ENCODE measurements at places on chromosomes 1 and 21. TPM values are rescaled to one million over a fixed set of nuclear protein-coding genes. Genes with fewer than 3 reads are reported as not detected.

DNA sequence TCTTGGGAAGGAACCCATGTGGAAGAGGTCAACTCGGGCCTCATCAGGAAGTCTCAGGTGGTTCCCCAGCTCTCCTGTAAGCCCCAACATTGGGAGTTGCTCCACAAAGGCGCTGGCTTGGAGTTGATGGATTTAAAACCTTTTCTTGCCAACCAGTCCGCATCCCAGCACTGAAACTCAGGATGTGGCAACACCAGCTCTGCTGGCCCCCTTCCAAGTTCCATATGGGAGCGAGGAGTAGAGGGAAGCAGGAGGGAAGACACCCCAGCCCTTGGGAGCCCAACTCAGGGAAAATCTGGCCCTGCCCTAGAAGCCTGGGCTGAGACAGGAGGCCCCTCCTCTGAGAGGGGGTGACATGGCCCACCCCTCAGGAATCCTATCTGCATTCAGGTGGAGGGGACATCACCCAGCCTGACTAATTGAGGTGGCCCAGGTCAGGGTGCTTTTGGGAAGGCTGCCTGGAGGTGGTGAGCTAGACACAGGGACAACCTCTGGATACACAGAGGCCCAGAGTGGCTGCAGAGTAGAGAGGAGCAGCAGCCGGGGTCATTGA, 33.1 kb upstream of the DMBX1 start:
- DNase-seq: no peak

Gene PLA2G2A
- 13.0 TPM for total RNA-seq

DNA sequence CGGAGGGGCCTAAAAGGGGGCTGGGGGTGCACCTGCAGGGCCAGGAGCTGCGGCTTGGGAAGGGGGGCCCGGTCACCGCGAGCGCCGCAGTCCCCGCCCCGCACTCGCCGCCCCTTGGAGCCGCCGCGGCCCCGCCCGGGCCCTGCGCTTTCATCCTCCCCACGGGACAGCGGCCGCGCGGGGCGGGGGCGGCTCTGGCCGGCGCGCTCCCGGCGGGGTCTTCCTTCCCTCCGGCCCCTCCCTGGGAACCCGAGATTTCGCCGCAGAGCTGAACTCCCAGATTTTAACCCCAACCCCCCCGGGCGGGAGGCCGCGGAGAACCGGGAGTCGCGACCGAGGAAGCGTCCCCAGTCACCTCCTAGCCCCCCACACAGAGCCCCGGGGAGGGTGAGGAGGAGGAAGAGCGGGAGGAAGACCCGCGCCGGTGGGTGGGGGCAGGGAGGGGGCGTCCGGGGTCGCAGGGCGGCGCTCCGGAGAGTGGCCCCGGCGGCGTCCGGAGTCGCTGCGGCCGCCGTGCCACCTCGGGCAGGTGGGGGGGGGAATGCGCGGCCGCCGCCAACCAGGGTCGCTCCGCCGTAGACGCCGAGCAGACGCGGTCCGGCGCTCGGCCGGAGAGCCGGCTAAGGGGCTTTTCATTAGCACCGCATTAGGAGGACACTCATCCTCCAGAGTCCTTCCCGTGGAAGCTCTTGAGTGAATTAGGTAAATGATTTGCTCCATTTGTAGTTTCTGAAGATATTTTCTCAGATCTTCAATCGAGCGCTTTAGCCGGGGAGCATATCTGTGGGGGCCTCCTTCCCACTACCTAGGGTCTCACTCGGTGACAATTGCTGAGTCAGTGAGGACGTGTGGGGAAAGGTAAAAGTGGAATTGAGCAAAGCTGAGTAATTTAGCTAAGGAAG, 31.6 kb upstream of the NFIA start:
- peak; percentile 2 for DNase-seq

Gene PCAT6
- total RNA-seq: not detected

DNA sequence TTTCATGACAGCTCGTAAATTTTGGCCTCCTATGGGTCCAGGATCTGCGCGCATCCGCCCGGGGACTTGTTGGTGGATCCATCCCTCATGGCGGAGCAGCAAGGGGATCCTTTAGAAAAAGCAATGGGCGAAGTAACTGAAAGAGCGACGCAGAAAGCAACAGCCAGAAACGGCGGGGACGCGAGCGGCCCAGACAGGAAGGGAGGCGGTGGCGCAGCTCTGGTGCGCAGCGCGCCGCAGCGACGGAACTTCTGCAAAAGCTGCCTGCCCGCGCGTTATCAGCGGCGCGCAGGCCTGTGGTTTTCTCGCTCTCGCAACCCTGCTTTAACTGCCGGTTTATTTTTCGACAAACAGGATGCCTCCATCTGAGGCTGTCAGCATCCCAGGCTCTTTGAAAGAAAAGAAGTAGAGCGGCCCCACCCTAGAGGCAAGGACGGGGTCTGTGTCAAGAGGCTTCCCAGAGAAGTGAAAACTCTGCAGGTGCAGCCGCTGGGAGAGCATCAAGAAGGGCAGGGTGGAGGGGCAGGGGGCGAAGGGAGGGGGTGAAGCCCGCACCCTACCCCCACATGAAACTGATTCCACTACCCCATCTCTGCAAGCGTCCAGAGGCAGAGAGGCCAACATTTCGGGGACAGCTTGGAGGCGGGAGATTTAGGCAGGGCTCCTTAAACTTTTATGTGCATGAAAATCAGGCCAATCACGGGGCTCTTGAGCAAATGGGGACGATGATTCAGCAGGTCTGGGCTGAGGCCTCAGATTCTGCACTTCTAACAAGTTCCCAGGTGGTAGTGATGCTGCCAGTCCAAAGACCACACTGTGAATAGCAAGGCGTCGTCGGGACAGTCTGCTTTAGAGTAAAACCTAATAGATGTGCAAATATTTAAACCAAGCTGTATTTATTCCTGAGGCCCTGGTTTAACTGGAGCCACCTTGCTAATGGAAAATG, 22.2 kb downstream of the RUNX1 start:
- peak; percentile 72 for DNase-seq

- DNase-seq: peak; percentile 40
Observed at GRCh38 chr1:209202830-209203532, 380.5 kb upstream of the CAMK1G start.

DNA sequence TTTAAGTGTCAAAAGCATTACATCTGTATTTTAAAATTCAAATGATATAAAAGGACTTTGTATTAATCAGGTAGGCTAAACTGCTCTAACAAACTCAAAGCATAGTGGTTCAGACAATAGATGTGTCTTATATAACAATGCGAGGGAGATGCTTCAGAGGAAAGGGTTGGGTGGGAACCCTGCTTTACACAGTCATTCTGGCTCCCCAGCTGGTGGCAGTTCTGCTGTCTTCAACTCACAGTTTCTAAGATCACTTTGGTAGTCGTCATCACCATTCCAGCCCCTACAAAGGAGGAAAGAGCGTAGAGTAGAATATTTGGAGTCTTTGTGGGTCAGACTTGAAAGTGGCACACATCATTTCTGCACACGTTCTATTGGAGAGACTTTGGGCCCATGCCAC, 4.2 kb downstream of the PTGFRN start:
- DNase-seq: no peak

- no peak for DNase-seq
Observed at GRCh38 chr1:10022656-10023055, 10.1 kb upstream of the UBE4B start.

Gene SPRR2F
- total RNA-seq: not detected

Data from Caco-2 (cell line).